ENCODE measurements at places on chromosomes 2 and 18.

- no peak for DNase-seq
Measured at GRCh38 chr2:66888791-66889631, 454.1 kb downstream of the MEIS1 start.

GRCh38 chr2:196268538-196269338, 97.4 kb upstream of the STK17B start:
- no peak for DNase-seq

GRCh38 chr2:9703085-9703678, 72.4 kb upstream of the YWHAQ start:
- DNase-seq, result peak; percentile 75

GRCh38 chr2:137959166-137959565, 5.1 kb upstream of the HNMT start:
- no peak for DNase-seq

DNA sequence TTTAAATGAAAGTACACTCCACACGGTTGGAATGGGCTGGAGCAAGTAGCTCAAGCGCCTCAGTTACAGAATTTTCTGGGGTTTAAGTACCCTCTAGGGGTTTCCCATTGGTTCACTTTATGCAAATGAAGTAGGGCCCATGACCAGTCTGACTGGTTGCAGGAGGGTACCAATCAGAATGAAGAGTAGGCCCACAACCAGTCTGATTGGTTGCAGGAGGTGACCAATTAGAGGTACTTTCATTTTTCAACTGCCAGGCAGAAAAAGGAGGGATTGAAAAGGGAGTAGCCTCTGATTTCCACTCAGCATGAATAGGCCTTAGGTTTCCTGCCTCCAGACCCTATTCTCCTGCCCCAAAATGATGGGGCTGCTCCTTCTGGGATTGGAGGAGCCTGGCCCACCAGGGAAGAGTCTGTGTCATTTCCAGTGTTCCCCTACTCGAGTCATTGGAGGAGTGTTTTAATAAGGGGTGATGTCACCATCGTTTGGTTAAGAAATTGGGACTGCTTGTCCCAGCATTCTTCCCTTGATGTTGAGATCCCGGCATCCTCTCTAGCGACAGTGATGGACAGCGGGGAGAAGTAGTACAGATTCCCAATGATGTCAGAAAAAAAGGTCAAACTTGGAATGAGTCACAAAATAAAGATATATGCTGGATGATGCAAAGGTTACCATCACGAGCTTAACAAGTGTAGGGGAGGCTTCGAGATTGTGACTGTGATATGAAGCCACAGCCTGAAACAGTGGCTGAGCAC, 210.4 kb downstream of the SH3BP4 start:
- DNase-seq, result no peak

GRCh38 chr2:124822516-124822915, 797.4 kb downstream of the CNTNAP5 start:
- DNase-seq, result no peak

GRCh38 chr2:201735486-201735885, 37.0 kb upstream of the MPP4 start:
- no peak for DNase-seq

DNA sequence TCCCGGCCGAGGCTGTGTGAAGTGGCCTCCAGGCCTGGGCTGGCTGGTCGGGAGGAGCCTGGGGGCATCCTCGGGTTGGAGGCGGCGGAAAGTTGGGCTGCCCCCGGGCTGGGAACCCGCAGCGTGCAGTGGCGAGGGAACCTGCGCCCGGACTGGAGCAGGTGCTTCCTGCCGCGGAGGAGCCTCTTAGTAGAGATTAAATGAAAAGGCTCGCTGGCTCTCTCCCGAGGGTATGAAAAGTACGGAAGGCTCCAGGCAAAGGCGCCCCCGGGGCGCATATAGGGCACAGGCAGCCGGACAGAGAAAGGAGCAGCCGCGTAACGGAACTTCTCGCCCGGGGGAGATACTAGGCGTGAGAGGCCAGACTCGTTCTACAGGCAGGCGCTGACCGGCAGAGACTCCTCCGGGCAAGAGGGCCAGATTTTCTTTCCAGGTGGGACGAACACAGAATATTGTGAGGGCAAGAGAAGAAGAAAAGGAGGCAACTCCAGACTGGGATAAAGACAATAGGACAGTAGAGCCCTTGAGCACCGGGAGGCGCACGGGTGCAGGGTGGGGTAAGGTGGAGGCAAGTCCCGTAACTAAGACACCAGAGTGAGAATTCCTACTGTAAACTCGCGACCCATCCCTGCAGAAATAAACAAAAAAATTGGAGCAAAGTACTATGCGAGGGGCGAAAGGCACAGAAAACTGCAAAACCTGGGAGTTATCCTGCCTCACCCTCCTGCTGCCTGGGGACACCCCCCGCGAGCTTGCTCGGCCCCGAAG, 816 bp downstream of the CDH2 start:
- no peak for DNase-seq

DNA sequence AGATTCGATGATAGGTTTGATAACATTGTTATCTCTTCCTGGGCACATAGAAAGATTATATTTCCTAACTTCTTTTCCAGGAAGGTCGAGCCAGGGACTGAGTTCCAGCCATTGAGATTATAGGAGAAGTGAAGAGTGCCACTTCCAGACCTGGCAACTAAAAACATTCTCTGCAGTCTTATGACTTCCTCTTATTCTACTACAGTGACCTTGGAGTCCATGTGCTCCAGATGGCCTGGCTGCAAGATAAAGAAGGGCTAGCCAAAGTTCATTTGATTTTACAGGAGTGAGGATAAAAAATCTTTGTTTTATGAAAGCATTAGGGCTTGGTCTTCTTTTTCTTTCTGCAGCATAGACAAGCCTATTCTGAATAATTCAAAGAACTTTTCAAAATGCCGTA, 363.0 kb downstream of the FSIP2 start:
- DNase-seq, result no peak

GRCh38 chr2:143428700-143429099, 299.5 kb downstream of the ARHGAP15 start:
- no peak for DNase-seq

DNA sequence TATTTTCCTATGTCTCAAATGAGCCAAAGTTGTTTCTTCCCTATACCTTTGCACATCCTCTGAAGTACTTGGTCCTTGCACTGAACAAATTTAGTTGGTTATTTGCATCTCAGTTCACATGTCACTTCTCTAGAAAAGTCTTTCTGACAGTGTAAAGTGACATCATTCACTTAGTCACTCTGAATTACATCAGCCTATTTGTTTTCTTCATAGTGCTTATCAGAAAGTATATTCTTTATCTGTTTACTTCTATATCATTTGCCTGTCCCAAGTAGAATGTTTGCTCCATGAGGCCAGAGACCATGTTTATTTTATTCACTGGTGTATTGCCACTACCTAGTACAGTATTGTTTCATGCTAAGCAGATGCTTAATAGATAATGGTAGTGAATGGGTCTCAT, 173.7 kb downstream of the HNMT start:
- DNase-seq, result no peak

DNA sequence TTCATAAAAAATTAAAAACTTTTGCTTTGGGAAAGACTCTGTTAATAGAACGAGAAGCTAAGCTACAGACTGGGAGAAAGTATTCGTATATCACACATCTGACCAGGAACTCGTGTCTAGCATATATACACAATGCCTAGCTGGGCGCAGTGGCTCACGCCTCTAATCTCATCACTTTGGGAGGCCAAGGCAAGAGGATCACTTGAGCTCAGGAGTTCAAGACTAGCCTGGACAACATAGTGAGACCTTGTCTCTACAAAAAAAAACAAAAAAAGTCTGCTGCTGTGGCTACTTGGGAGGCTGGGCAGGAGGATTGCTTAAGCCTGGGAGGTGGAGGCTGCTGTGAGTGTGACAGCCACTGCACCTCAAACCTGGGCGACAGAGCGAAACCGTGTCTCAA, 46.6 kb downstream of the EPB41L5 start:
- DNase-seq, result no peak

DNA sequence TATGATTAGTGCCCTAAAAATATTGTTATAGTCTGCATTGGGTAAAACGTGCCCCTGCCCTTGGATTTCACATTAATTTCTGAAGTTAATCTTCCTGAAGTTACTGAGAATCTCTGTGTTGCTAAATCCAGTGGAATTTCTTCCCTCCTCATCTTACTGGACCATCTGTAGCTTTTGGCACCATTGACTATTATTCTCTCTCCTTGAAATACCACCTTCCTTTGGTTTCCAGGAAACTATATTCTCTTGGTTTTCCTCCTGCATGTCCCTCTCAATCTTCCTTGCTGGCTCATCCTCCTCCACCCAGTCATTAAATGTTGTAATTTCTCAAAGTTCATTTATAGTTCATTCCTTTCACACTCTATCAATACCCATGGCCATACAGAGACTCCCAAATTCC, 110.6 kb upstream of the SLC35G4 start:
- no peak for DNase-seq

GRCh38 chr2:53504507-53504906, 263.1 kb upstream of the CHAC2 start:
- DNase-seq, result no peak

All from T-cell (primary cell).